ENCODE measurements at places on chromosomes 7 and 10.

DNA sequence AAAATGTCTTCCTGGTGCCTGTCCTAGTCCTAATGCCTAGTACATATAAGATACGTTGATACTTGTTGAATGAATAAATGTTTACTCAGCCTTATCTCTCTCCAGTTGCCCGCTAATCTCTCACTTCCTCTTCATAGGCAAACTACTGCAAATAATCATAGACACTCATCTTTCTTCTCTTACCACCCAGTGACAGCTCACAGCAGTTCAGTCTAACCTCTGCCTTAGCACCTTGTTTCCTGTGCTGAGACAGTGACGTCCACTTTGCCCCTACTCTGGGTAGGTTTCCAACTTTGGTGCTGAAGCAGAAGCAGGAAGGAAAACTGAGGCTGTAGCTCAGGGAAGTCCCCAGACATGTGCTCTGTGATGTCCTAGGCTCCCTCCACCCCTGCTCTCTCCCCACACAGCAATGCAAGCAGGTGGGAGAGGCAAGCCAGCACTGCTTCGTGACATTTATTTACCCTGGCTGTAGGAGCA is 45.5 kb upstream of the RHOBTB1 start:
- DNase-seq: no peak

GRCh38 chr10:4257939-4258465 is 473.0 kb upstream of the KLF6 start:
- no peak for DNase-seq

- DNase-seq: no peak
Observed at GRCh38 chr10:18681971-18682411, 22.8 kb downstream of the ARL5B start.

DNA sequence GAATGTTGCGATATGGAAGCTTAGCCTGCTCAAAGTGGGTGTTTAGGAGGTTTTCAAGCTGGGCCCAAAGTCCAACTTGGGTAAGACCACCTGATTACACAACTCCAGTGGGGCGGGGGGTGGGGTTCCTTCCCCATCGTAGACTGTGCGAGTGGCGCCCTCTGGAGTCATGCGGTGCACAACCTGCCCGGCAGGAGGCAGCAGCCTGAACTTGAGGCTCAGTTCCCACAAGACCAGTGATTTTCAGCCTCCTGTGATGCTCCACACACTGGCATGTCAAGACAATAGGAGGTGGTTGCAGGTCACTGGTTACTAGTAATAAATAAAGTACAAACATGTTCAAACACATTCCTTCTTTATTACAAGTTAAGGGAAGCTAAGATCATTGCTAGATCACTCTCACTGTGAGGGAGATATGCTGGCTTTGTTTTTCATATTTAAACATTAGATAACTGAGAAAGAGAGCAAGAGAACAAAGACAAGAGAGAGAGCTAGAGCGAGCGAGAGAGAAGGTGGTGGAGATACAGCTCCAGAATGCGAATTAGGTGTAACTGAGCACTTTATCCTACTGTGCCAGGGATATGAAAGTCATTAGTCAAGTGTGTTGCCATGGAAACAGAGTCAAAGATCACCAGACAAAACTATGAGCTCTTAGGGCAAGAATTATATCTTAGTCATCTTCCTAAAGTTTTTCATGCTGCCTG is 97.4 kb upstream of the BMPER start:
- no peak for DNase-seq

GRCh38 chr7:24283897-24284698 is at the start of gene NPY:
NPY (plus strand) TSS chr7:24284190; CDS start chr7:24285241, 1,051 bp downstream.
- no peak for DNase-seq

DNA sequence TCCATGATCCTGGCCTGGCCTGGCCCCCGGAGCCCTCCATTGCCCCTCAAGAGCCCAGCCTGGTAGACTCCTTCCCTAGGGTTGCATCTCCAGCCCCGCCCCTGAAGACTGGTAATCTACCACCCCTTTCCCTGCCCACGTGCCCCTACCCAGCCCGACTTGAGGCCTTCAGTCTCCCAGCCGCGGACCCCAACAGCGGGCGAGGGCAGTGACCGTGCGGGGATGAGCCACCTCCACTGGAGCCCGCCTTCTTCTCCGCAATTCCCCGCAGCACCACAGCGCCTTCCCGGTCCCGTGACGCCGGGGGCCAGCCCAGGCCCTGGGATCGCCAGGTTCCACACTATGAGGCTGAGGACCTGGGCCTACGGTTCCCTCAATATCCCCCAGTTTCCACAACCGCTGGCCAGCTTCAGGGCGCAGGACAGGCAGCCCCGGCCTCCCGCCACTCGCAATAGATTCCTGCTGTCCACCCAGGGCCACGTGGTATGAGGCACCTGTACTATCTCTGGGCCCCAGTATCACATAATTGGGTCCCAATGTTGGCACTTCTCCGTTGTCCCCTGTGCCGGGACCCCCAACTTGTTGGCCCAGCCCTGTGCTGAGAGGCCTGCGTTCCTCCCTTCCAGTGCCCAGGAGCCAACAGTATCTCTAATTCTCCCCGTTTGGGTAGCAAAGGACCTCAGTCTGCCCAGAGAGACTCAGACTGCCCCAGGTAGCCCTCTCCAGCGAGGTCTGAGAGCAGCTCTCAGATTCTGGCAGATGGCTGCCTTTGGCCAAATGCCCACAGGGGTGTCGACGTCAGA is 1.1 kb upstream of the GPRIN2 start:
- DNase-seq: no peak

DNA sequence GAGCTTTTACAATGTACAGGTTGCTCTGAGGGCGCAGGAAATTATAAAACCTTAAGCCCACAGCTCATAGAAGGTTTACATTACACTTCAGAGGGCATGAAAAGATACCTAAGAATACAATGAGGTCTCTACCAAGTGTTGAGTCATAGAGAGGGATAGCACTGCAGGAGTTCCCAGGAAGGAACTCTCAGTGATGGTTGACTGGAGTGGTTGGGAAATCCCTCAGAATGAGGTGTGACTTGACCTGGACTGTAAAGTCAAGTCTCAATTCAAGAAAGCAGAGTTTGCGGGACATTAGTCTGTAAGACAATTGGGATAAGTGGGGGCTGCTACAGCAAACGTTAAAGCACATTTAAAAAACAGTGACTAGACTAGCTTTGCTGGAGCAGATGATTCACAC is 21.9 kb downstream of the TNKS2 start:
- DNase-seq: no peak

DNA sequence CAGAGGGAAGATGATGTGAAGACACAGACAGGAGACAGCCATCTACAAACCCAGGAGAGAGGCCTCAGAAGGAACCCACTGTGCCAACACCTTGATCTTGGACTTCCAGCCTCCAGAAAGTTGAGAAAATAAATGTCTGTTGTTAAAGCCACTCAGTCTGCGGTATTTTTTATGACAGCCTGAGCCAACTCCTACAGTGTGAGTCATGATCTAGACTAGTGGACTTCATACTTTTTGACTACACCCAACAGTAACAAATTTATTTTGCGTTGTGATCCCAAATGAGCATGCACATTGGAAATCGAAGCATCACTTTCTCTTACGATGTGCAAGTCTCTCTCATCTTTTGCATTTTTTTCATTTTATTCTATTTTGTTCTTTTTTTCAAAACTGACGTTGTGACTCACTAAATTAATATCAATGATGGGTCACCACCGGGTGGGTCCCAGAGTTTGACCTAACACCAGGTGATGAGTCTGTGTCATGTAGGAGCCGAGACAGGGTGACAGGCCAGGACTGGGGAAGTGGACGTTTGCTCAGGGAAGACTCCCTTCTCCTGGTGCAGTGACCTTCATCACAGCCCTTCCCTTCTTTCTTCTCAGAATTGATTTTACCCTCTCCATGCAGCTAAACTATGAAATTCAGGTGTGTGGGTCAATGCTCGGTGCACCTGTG is 28.9 kb downstream of the PHYH start:
- DNase-seq: no peak

- DNase-seq: no peak
Observed at GRCh38 chr7:144069953-144070352, 342 bp downstream of the OR2A25 start.

Data from NCI-H1105 (cell line).